ENCODE measurements at places on chromosomes 7 and 10.

DNA sequence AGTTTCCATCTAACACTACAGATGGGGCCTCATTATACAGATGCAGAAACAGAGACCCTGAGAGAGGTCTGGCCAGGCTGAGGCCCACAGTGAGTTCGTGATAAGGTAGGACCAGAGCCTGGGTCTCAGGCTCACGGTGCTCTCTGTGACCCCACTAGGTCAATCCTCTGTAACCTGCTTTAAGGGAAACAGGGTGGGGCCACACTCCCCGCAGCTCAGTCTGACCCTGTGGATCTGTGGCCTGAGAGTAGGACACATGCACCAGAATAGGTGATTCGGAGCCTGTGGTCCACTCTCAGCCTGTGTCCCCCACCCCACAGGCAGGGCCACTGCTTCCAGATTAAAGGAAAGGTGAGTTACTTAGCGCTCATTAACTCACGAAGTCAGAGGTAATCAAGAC, 137.8 kb upstream of the FAM20C start:
- no peak for DNase-seq

DNA sequence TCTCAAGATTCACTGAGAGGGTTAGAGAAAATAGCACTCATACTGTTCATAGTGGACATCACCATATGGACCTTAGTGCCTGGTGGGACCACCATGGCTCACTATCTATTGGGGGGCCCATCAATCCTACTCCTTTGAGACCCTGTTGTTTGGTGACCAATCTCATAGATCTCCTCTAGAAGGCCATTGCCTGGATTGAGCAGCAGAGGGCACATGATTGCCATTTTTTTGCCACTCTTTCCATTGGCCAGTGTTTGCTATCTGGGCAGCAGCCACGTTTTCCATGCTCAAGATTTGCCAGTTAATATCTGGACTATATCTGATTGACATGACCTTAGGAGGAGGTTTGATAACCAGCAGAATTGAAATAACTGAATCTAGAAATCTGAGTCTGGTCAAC, 244.5 kb downstream of the ITGB1 start:
- no peak for DNase-seq

DNA sequence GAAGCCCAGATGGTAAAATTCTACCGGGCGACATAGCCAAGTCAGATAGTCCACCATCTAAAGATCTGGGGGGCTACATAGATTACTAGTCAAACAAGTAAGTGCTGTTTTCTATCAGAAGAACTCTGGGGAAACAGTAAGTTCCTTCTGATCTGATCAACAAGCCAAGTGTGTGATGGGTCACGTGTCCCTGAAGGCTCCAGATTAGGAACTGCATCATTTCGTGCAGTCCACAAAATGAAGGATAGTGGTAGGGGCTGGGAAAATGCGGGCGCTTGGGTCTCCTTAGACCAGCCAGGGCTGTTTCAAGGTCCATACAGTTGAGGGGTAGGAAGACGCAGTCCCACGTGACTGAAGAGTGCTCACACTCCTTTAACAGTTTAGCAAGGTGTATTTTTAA, 1.8 kb upstream of the CHN2 start:
- DNase-seq = no peak

DNA sequence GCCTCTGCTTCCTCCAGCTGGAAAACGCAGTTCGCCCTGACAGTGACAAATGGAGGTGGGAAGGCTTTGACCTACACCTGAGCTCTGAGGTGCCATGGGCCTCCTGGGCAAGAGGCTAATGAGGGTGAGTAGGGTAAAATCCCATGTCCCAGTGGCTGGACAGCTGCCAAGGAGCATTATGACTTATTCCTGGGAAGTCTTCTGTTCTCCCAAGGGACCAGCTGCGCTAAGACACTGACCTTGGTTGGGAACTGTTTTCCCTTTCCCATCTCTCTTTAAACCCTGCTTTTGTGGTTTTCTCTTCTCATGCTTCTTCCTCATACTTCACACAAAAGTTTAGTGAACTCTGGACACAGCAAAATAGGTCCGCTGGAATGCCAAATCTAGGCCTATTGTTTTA, 72.6 kb downstream of the COPG2 start:
- DNase-seq = no peak

- no peak for DNase-seq
These were observed 379.4 kb upstream of the KIAA1217 start for GRCh38 chr10:23829556-23829955.

DNA sequence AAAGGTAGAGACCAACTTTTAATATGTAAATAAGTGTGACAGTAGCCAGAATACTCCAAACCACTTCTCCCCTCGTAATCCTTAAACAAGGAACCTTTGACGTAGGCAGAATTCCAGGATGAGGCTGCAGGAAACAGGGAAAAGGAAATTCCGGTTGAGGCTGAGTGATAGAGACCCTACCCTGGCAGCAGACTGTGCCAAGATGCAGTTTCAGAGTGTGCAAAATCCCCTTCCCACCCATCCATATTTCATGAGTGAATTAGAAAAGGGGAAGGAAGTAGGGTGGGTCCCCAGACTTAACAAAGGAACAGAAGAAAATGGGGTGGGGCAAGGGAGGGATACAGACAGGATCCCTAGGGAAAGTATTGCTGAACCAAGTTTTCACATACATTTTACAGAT, 143.0 kb downstream of the RAPGEF5 start:
- no peak for DNase-seq

DNA sequence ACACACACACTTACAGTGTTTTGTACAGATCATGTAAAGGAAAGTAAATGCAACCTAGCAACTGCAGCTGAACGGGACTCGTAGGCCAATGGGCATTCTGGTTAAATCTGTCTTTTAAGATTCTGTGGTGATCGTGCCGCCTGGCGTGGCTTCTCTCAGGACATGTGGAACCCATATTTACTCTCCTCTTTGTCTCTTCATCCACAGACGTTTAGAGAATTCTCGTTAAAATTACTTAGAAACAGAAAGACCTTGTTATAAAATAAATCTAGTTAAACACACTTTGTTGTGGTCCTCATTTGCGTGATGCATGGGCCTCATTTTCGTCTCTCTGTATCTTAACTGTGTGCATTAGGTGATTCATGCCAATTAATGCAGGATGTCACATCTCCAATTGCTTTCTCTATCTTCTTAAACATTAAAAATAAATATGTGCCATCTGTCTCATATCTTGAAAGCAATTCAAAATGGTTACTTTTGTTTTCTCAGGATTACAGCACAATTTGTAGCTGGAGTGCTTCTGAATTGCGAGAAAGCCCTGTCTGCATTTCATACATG, 11.5 kb downstream of the KLF6 start:
- no peak for DNase-seq

GRCh38 chr10:104612571-104613205, 28.4 kb upstream of the SORCS3 start:
- no peak for DNase-seq

GRCh38 chr7:79723833-79724618, 270.6 kb upstream of the MAGI2 start:
- DNase-seq = no peak

- no peak for DNase-seq
These were observed 1.5 kb downstream of the IFIT1 start for GRCh38 chr10:89393898-89394297.

DNA sequence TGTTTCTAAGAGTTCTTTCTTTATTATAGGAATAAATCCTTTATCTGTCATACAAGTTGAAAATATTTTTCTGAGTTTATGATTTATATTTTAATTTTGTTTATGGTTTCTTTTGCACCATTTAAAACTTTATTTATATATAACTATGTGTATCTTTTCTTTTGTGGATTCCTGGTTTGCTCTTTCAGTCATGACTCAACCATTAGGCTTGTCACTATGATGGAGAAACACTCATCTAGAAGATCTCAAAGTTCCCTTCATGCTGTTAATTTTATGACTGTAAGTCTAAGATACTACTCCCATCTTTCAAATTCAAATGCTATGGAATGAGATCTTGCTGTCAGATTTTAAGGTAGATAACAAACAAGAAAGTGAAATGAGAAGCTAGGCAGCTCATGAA, 199.5 kb downstream of the INHBA start:
- DNase-seq = no peak

GRCh38 chr7:33156441-33156840, 27.1 kb downstream of the BBS9 start:
- DNase-seq = no peak

GRCh38 chr7:135361788-135362187, 128.2 kb downstream of the STRA8 start:
- DNase-seq = no peak

DNA sequence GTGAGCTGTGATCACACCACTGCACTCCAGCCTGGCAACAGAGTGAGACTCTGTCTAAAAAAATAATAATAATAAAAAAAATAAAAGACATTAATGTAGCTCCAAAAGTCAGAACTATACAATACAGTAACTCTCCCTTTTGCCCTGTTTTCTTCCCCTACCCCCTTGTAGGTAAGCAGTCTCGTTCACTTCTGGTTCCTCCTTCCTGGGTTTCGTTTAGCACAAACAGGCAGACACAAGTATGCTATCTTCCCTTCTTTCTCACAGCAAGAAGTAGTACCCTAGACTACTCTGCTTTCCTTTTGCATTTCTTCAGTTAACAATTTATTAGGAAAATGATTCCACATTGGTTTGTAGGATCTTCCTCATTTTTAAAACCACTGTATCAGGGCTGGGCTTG, 33.1 kb downstream of the PDSS1 start:
- no peak for DNase-seq

DNA sequence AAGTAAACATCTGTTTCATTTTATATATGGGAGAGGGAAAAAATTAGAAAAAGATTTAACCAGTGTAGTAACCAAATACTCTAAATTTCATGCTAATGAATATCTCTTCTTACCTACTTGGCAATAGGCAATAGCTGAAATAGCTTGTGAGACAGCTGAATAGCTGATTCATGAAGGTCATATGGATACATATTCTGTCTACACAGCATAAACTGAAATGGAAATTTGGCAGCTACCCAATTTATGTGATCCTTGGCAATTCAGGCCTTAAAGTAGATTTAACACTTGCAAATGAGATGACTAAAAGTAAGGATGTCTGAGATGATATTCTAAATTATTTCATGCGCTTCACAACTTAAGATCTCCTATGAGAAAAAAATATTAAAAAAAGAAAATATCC, 261.2 kb upstream of the SEMA3A start:
- DNase-seq = no peak

DNA sequence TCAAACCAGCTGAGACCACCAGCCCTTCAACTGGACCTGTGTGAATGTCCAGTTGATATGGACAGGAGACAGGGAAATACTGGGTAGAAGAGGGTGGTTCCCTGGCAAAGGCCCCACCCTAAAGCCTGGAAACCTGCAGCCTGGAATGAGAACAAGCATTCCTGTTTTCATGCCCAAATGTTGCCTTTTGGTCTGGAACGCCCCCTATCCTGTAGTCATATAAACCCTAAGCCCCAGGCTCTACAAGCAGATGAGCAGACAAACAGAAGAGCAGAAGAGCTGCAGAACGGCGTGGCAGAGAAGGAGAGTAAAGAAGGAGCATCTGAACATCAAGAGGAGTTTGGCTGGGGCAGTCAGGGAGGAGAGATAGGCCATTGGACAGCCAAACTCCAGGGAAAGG, 38.4 kb downstream of the SYPL1 start:
- DNase-seq = no peak

DNA sequence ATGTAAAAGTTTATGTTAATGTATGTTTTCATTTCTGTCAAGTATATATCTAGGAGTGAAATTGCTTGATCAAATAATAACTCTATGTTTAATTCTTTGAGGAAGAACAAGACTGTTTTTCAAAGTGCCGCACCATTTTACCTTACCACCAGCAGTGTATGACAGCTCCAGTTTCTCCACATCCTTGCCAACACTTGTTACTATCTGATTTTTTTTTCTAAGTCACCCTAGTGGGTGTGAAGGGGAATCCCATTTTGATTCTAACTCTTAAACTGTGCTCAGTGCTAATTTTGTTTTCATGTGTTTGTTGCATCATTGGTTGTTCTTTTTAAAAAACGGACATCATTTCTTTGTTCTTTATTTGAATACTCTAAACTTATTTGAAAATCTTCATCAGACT, 120.2 kb upstream of the CDK6 start:
- DNase-seq = no peak

- no peak for DNase-seq
These were observed 35.6 kb downstream of the MKX start for GRCh38 chr10:27710014-27710413.

GRCh38 chr7:114567416-114567815, 152.8 kb downstream of the FOXP2 start:
- no peak for DNase-seq

- no peak for DNase-seq
These were observed 45.3 kb downstream of the TACC2 start for GRCh38 chr10:122034149-122034756.

- peak; percentile 5 for DNase-seq
These were observed 653 bp upstream of the ADRB1 start for GRCh38 chr10:114042895-114043531.

DNA sequence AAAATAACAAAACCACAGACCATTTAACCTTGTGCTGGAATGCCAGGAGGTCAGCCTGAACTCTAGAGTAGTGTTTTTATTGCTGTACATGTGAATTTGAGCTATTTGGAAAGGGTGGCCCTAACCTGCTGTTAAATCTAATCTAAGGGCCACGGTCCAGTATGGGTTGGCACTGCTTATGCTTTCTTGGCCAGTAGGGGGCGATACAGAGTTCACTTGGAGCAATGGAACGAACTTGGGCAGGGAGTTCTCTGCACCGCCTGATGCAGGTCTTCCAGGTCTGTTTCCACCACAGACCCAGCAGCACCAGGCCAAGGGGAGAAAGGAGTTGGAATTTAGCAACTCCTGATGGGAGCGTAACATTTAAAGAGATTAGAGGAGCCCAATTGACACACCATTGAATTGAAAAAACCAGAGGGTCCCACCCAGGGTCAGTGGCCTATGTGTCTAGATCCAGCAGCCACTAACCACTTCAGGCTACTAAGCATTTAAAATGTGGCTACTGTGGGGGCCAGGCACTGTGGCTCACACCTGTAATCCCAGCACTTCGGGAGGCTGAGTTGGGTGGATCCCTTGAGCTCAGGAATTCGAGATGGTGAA, 75.7 kb upstream of the EFCAB10 start:
- DNase-seq = peak; percentile 34

DNA sequence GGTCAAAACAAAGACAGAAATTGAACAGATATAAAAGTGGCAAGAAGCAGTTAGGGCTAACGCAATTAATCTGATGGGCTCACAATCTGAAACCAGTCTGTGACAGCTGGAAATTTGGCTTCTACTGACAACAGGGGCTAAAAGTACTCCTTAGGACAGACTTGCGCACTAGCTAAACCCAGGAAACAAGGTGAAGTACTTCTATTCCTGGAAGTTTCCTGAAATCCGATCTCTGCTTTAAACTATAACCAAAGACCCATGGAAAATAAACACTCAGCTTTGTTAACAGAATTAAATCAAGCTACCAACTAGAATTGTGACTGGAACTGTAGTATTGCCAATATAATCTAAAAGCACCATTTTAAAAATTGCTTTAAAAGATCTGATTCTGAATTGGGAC, 520.2 kb upstream of the ZWINT start:
- DNase-seq = no peak

DNA sequence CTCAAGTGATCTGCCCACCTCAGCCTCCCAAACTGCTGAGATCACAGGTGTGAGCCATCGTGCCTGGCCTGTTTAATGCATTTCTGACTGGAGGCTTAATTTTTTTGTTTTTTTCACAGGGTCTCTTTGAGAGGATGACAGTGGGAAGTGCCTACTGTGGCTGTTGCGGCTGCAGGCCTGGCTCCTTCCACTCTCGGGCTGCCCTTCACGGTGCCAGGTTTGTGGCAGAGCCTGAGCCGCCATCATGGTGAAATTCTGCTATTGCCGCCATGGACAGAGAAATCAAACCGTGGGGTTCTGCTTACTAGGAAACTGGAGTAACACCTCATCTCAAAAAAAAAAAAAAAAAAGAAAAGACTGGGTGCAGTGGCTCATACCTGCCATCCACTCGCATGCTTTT, 142.7 kb downstream of the CAMK1D start:
- no peak for DNase-seq

- DNase-seq = no peak
These were observed 19.7 kb upstream of the CCSER2 start for GRCh38 chr10:84308481-84309304.

Measured in NCI-H1930 (cell line).